ENCODE measurements at places on chromosomes 12 and 14. TPM values are rescaled to one million over a fixed set of nuclear protein-coding genes. Genes with fewer than 3 reads are reported as not detected.

TAS2R9 gene
- total RNA-seq = 0.41 TPM

HOXC4 gene
- not detected for total RNA-seq

ATL1 gene
- 95.8 TPM for total RNA-seq

KRT71 gene
- total RNA-seq = not detected

FAM186B gene
- total RNA-seq = 0.41 TPM

FIGNL2 gene
- 0.82 TPM for total RNA-seq

IRAK3 gene
- total RNA-seq = 4.1 TPM

TAS2R8 gene
- under 0.01 TPM for total RNA-seq

PTPRO gene
- 204 TPM for total RNA-seq

KRT73 gene
- not detected for total RNA-seq

ADSS1 gene
- total RNA-seq = 1.6 TPM

TDRD9 gene
- total RNA-seq = 6.5 TPM

SYCP3 gene
- 0.82 TPM for total RNA-seq

ARMH4 gene
- 54.2 TPM for total RNA-seq

ACSS3 gene
- total RNA-seq = 4.1 TPM

SMAGP gene
- total RNA-seq = 0.82 TPM

CMA1 gene
- not detected for total RNA-seq

C12orf60 gene
- 1.6 TPM for total RNA-seq

KRT75 gene
- not detected for total RNA-seq

HNF1A gene
- not detected for total RNA-seq

MYL2 gene
- not detected for total RNA-seq

CCDC184 gene
- total RNA-seq = 18.8 TPM

KCNJ8 gene
- 6.5 TPM for total RNA-seq

IKZF4 gene
- total RNA-seq = 1.6 TPM

CMKLR1 gene
- total RNA-seq = 1.2 TPM

ETFBKMT gene
- total RNA-seq = 4.5 TPM

RPGRIP1 gene
- not detected for total RNA-seq

KCNA5 gene
- total RNA-seq = 11.4 TPM

TSHR gene
- 0.41 TPM for total RNA-seq

PRKAB1 gene
- 15.9 TPM for total RNA-seq

All from frontal cortex (tissue), 4 donors.